Fibroblast of skin of right quadriceps (primary cell): ENCODE measurements at places on chromosomes 3 and 15.

GRCh38 chr3:35383719-35384555 is 255.4 kb upstream of the ARPP21 start:
- peak; percentile 4 for DNase-seq

GRCh38 chr3:29683018-29683993 is 402.4 kb downstream of the RBMS3 start:
- peak; percentile 51 for DNase-seq

DNA sequence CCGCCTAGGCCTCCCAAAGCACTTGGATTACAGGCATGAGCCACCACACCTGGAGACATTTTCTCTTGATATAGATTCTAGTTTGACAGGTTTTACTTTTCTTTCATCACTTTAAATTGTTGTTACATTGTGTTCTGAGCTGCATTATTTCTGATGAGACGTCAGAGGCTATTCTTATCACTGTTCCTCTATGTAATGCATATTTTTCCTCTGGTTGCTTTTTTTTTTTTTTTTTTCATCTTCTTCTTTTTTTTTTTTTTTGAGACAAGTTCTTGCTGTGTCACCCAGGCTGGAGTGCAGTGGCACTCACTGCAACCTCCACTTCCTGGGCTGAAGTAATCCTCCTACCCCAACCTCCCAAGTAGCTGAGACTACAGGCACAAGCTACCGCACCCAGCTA is 41.2 kb downstream of the TRA2B start:
- DNase-seq, result no peak

- DNase-seq, result no peak
These were observed 6.5 kb upstream of the SYNM start for GRCh38 chr15:99098426-99098825.

DNA sequence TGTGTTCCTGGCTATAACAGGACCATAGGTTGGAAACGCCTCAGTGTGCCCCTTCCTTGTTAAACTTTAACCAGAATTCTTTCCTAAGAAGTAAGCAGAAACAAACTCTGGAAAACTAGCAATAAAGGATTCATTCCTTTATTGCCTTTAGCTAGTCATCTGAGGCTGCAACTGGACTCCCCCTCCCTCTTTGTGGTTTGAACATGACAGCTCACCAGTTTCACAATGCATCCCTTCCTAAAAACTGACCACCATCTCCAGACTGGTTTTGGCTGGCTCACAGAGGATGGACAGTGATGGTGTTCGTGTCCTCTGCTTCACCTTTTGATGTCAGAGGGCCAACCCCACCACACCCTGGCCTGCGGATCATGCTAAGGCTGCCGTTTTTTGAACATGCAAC is 27.9 kb upstream of the TGFBR2 start:
- peak; percentile 85 for DNase-seq

- no peak for DNase-seq
These were observed 8.9 kb upstream of the C3orf70 start for GRCh38 chr3:185161761-185162160.

DNA sequence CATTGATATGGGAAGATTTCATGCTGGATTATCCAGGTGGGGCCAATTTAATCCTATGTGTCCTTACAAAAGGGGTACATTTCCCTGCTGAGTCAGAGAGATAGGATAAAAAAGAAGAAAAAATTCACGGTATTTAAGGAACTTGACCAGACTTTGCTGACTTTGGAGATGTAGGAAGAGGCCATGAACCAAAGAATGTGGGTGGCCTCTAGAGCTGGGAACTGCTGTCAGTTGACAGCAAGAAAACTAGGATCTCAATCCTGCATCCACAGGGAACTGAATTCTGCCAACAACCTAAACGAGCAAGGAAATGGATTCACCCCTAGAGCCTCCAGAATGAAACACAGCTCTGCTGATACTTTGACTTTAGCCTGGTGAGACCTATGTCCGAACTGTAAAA is 148.1 kb upstream of the SLC24A5 start:
- peak; percentile 16 for DNase-seq

- DNase-seq, result no peak
These were observed 43.2 kb upstream of the CD47 start for GRCh38 chr3:108133858-108134554.

GRCh38 chr3:46896386-46896785 is 18.9 kb downstream of the PTH1R start:
- DNase-seq, result no peak

DNA sequence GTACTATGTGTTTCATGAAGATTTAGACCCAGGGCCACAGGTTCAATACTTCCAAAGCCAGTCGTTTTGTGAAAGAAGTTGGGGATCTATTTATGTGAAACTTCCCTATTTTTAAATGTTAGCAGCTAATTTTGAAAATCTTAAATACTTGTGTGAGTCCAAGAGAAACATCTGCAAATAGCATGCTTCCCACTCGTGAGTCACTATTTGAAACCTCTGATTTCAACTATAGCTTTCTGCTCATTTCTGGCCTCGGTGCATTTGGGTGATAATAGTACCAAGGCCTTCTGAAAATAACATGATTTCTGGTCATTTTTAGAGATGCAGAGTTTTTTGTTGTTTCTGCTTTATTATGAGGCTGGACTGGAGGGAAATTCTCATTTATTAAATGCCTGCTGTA is 110.0 kb downstream of the OPA1 start:
- peak; percentile 28 for DNase-seq

- no peak for DNase-seq
These were observed 244.5 kb upstream of the KCNMB2 start for GRCh38 chr3:178291574-178292370.
